Suppressor macrophage (primary cell): ENCODE measurements at places on chromosomes 6 and 20.
A peak's percentile ranks its signal among the peaks of the same experiment; 100 is the strongest.

DNA sequence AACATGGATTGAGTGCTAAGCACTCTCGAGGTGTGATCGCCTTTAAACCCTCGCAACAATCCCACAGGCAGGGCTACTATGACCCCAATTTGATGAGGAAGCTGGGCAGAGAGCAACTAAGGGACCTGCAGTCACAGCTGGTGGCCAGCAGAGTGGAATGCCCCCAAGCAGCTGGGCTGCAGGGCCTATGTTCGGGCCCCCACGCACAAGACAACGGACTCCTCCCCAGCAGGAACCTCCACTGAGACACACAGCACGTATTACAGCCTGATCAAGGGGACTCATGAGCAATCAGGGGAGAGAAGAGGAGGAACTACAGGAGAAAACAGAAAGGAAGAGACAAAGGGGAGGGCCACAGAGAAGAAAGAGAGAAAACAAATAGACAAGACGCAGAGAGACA lies 21.7 kb downstream of the CST7 start:
- DNase-seq = peak; percentile 81

DNA sequence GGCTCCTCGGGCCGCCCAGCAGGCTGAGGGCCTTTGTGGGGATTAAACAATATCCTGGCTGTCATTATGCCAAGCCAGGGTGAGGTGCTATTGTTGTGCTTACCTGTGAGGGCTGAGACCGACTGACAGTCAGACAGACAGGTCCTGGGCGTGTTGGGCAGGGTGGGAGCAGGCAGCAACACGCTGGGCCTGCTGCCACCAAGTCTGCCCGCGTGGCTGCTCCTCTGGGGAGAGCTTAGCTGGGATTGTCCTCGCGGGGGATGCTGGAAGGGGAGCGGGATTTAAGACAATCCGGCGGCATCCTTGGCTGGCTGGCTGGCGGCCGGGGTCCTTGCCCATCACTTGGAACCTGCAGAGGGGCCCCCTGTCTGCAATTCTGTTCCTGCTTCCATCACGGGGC lies 20.0 kb downstream of the ITPR3 start:
- no peak for DNase-seq

- DNase-seq = no peak
Measured at GRCh38 chr6:54404791-54405190, 96.5 kb downstream of the TINAG start.

- no peak for DNase-seq
Measured at GRCh38 chr6:24564081-24564480, 69.3 kb downstream of the ALDH5A1 start.

- DNase-seq = no peak
Measured at GRCh38 chr20:62063981-62064769, 1.5 kb downstream of the TAF4 start.

DNA sequence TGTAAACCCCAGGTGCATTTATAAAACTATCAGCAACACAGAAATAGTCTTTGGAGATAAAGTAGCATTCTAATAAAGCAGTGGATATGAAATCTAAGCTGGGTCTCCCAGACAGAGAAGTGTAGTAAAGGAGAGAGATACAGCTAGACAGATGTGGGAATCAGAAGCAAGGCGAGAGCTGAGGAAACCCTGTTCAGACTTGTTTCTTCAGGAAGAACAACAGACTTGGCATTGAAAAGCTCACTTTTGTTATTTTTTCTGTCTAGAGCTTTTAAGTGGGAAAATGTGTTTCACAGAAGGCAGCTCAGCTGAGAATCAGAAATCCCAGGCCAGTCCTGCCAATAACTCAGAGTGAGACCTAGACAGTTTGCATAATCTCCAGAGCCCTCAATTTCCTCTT lies 52.9 kb downstream of the SLC35B3 start:
- DNase-seq = no peak

DNA sequence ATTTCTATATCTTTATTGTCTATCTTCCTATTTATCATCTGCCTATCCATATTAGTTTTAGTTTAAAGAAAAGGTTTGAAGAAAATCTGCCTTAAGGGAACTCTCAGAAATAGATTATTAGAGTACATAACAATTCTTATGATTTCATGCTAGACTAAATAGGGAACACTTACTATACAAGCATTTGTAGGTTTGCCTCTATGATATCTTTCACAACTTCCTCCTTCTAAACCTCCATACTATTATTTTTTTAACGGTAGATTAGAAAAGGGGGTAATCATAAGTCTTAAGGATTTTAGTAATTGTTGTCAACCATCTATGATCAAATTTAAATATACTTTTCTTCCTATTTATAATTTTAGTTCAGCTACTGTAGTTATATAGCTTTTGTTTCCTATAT lies 11.6 kb upstream of the DSE start:
- peak; percentile 48 for DNase-seq

GRCh38 chr6:2819978-2820377 lies 21.7 kb downstream of the SERPINB1 start:
- DNase-seq = no peak

- no peak for DNase-seq
Measured at GRCh38 chr20:52684176-52684575, 288.0 kb upstream of the TSHZ2 start.
